ENCODE measurements at places on chromosomes 7 and 10. TPM values are rescaled to one million over a fixed set of nuclear protein-coding genes. Genes with fewer than 3 reads are reported as not detected.

Gene ERVW-1
- total RNA-seq = 0.22 TPM

Gene NEUROD6
- not detected for total RNA-seq

Gene FOXI2
- 0.40 TPM for total RNA-seq

Gene BHLHA15
- total RNA-seq = not detected

Gene FBXL13
- total RNA-seq = 2.5 TPM

Gene PNLIP
- total RNA-seq = 2.8 TPM

Gene ZNF804B
- total RNA-seq = not detected

Gene UCN3
- not detected for total RNA-seq

Gene SCIN
- total RNA-seq = 9.8 TPM

Gene ZNF365
- 0.18 TPM for total RNA-seq

Gene AKR1C4
- not detected for total RNA-seq

Gene TYW1
- 22.0 TPM for total RNA-seq

Gene HMX3
- not detected for total RNA-seq

Gene ADAM12
- 5.8 TPM for total RNA-seq

Gene AKR1D1
- not detected for total RNA-seq

Gene GSDME
- total RNA-seq = 8.8 TPM

Gene COG5
- 55.7 TPM for total RNA-seq

Gene HYCC1
- total RNA-seq = 60.0 TPM

Gene MGAM2
- 2.9 TPM for total RNA-seq

Gene EVX1
- total RNA-seq = not detected

Gene ELFN1
- total RNA-seq = 2.4 TPM

Gene GLRX3
- 41.0 TPM for total RNA-seq

Gene MORN4
- total RNA-seq = 9.9 TPM

Gene NXPH1
- not detected for total RNA-seq

Gene STYXL1
- total RNA-seq = 22.6 TPM

Gene GIMAP5
- 18.4 TPM for total RNA-seq

Gene ZNF777
- total RNA-seq = 10.3 TPM

Gene HOXA3
- 20.9 TPM for total RNA-seq

Gene ASZ1
- not detected for total RNA-seq

Gene CDK5
- total RNA-seq = 5.7 TPM

Gene SORCS3
- total RNA-seq = 3.6 TPM

Gene DPP6
- 0.62 TPM for total RNA-seq

Gene RTKN2
- total RNA-seq = 0.22 TPM

Gene SPDYE11
- not detected for total RNA-seq

Gene STEAP2
- total RNA-seq = 65.2 TPM

Gene IL2RA
- total RNA-seq = 1.1 TPM

Gene OR6V1
- not detected for total RNA-seq

Gene TWIST1
- total RNA-seq = 14.7 TPM

Gene SLC26A5
- total RNA-seq = 0.71 TPM

Gene ELAPOR2
- 18.3 TPM for total RNA-seq

Gene HOXA10
- total RNA-seq = 11.2 TPM

Gene IPMK
- total RNA-seq = 7.2 TPM

Gene GPRIN2
- 2.0 TPM for total RNA-seq

Gene SCART1
- total RNA-seq = 4.7 TPM

All from sciatic nerve (tissue), 2 donors.